Glomerular endothelial cell (primary cell): ENCODE measurements at places on chromosomes 7 and 10.

DNA sequence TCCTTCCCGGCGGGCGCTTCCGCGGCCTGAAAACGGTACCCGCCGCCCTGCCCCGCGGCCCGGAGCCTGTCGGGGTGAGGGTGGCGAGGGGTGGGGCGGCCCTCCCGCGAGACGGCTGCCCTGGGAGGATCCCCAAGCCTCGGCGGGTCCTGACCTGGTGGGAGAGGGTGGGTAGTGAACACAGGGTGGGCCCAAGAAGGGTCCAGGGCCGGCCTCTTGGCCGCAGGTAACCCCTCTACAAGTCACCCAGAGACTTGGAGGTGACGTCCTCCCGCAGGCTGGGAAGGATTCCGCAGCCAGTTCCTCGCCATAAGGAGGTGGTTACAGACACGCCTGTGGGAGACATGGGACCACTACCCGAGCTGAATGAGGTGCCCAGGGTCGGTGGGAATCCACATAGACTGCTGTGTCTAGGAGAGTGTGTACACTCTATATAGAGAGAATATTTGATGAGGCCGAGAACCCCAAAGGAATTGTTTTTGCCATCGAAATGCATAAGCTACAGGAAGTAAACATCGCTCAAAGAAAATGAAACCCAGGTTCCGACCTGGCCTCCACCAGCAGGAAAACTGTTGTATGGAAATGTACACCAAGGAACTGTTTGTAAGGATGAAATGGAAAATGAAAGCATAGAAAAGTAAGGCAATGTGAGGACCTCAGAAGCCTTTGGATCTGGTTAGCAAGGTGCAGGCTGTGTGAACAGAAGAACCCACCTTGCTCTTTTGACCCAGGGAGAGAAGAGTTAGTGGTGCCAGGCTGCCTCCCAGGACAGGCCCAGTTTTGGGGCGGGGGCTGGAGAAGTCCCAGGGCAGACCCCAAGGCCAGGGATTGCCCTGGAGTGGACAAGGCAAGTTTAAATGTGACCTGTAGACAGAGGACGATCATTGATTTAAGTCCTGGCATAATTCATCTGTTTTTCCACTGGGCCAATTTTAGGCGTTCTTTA, 659 bp downstream of the OPTN start:
- no peak for DNase-seq

DNA sequence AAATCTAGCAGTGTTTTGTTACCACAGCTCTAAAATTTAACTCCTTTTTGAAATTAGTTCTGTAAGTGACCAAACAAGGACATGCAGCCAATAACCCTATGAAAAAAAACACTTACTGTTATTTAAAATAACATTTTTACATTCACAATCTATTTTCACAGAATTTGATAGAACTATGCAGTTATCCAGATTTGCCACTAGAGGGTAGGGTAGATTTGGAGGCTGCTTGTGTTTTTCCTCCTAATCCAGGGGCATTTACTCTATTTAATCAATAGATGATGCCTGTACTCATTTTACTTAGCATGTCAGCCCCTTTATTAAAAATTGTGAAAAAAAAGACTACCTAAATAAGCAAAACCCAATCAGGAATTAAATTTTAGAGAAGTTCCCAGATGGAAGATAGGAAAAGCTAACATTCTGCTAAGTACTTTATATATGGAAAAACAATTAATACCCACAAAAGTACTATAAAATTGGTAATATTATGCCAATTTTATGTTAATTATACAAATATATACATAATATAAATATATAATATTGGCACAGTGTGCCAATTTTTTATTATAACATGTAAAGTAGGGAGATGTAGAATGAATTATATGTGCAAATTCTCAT, 18.1 kb upstream of the LIPK start:
- no peak for DNase-seq

DNA sequence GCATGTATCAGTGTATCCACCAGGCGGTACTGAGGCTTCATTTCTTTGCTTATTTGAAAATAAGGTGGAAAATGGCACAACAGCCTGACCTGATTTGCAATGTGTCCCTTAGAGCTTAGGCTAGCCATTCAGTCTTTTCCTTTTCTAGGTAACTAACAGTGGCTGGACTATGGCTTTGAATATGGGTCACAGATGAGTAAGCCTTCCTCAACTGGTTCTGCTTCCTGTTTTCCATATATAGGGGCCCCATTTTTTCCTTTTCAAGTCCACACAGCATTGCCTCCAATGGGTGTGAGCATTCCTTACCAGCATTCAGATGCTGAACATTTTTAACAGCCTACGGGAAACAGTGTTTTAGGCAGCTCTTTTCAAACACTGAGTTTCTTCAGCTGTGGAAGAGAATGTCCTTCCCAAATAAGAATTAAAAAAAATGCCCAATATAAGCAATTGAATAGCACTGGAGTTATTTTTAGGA, 3.9 kb upstream of the ITGB1 start:
- DNase-seq: peak; percentile 92

DNA sequence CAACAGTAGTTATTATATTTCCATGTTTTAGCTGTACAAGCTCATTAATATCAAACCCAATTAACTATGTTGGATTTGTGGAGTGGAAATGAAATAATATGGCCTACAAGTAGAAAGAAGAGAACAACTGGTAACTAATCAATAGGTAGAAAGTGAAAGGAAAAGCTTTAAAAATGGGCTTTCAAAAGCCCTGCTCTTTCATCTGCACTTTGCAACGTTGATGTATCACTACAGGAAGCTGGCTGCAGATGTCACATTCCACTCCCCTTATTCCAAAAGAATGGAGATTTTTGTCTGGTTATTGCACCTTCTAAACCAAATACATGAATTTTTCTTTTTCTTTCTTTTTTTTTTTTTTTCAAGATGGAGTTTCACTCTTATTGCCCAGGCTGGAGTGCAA, 11.7 kb upstream of the MKI67 start:
- no peak for DNase-seq

- DNase-seq: no peak
Measured at GRCh38 chr10:29734640-29734961, 99.8 kb upstream of the SVIL start.

DNA sequence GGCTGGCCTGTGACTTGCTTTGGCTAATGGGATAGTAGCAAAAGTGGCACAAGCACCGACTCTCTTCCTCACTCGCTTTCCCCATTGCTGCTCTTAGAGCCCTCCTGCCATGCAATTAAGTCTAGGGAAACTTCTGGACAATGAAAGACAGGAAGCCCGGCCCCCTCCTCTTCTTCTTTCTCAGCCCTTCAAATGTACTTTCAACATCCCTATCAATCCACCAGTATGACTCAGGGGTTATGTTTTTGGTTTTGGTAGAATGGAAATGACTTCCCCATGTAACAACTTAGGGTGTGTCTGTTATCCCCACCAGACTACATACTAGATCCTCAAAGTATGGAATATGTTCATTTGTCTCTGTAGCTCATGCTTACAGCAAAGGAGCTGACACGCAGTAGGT, 139.0 kb upstream of the GDF10 start:
- DNase-seq: no peak

DNA sequence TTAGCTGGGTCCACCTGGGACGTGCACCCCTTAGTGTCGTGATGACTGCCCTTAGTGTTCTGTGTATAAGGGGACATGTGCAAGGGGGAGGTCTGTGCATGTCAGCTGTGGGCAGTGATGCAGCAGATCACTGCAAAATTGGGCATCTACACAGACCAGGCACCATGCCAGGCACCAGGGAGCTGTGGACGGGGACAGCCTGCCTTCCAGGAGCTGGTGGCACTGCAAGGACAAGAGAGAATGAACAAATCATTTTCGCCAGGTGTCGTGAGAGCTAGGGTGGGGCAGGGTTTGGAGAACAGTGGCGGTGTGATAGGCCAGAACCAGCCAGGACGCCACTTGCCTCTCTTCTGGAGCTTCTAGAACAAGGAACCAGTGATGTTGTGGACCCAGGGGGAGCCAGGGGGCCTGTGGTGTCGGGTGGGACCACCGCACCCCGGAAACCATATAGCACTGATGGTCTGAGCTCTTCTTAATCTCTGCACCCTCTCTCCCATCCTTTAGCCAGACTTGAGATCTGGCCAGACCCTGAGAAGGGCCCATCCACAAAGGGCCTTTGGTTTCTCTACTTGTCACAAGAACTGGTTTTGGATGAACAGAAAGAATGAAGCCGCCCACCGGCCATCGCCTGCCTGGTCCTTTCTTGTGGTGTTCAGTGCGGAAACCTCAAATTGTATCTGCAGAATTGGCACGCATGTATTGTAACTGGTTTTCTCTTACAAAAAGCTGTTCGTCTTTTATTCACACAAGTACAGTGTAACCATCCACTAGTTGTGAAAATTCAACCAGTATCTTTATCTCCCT, 30.7 kb downstream of the PRF1 start:
- no peak for DNase-seq

- no peak for DNase-seq
Measured at GRCh38 chr10:125284875-125285597, 124.7 kb upstream of the CTBP2 start.

- no peak for DNase-seq
Measured at GRCh38 chr10:50508315-50509051, 115.3 kb downstream of the SGMS1 start.
